ENCODE measurements at places on chromosomes 6 and 20.
A peak's percentile ranks its signal among the peaks of the same experiment; 100 is the strongest.

DNA sequence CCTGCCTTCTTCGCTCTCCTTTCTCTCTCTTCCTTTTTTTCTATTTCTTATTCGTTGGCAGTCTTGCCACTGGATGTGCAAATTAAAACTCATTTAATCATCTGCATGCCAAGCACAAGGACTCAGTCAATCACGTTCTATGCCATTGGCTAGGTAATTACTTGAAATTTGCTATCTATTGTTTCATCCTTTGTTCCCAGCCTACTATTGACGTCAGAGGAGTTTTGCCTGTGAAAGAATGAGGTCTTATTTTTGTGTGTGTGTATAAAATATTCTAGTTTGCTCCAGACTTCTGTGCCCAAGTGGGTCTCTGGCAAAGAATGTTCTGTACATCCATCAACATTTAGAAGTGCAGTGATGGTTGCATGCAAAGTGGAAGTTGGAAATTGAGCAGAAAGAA lies 132.3 kb upstream of the DOK5 start:
- no peak for DNase-seq

DNA sequence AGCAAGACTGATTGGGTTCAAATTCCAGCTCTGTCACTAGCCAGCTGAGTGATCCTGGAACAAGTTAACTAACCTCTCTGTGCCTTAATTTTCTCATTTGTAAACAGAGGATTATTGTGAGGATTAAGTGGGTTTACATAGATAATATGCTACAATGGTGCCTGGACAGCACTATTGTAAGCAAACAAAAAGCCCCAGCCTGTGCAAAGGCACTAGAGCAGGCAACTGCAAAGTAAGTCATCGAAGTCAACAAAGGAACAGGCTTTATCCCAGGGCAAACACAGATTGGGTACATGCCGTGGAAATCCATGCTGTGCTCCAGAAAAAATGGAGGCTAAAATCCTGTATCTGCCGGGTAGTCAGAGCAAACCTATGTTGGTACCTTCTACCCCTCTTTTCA lies 43.2 kb upstream of the CTNNBL1 start:
- no peak for DNase-seq

DNA sequence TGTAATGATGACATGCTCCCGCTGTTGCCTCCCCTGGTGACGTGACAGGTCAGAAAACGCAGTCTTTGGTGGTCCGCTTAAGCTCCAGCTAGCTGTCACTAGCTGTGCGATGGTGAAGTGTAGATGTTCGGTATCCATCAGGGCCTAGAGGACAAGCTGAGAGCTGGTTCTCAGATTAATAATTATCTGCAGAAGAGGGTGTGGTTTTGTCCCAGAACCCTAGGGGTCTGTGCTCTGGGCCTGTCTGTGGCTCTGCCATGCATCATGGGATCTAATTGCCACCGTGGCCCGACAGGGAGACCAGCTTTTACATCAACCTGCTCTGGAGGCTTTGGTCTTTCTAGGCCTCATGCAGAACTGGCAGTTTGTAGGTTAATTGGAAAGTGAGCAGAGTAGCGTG lies 34.1 kb downstream of the ERMARD start:
- no peak for DNase-seq

DNA sequence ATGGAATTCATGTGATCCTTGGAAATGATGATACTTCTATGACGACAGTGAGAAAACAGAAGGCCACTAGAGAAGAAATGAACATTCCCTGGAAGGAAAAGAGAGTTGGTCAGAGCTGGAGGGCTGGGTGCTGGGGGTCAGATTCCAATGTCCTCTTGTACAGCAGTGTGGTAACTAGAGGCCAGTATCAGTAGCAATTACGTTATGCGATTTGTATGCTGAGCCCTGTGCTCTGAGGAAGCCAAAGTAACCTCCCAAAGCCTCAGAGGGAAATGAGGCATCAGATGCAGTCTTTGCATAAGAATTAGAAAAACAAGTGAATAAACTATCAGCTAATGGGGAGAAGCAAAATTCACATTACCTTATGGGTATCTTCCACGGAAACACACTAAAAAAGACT lies 65.5 kb upstream of the SLC4A11 start:
- DNase-seq: no peak

GRCh38 chr20:33443512-33444239 lies at the start of gene SNTA1:
Gene SNTA1 (minus strand): TSS chr20:33443763. CDS start chr20:33443620, 143 bp downstream.
- peak; percentile 87 for DNase-seq

GRCh38 chr6:140669321-140669720 lies 1294.9 kb upstream of the CITED2 start:
- peak; percentile 26 for DNase-seq

DNA sequence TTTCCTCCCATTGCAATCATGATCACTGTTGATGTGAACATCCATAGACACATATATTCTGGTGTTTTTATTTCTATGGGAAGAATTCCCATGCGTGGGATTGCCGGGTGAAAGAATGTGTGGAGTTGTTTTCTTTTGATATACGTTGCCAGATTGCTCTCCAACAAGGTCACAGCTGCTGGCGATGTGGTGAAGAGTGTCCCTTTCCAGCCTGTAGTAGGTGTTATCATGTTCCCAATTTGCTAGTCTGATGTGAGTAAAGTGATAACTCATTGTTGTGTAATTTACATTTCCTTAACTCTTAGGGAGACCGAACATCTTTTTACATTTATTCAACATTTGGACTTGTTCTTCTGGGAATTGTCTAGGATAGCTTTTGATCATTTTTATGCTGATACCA lies 14.5 kb upstream of the ELMO2 start:
- no peak for DNase-seq

GRCh38 chr6:133396233-133396983 lies 155.3 kb downstream of the EYA4 start:
- DNase-seq: no peak

DNA sequence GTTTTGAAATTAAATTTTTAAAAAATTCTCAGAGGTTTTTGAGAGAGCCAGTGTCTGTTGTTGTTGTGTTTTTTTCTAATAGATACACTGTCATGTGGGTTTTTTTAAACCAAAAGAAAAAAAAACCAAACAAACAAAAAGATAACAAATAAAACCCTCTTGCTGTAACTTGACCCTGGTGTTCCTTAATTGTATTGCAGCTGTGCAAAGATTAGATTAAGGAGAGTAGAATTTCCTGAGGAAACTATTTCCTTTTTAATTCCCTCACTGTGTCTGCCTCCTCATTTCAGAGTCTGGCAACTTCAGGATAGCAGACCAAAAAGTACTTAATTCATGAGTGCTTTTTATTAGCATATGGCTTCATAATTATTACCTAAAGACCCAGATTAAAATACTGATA lies 281.9 kb downstream of the EPM2A start:
- DNase-seq: peak; percentile 4

- no peak for DNase-seq
Observed at GRCh38 chr6:129619579-129620233, 90.3 kb downstream of the ARHGAP18 start.

- DNase-seq: peak; percentile 17
Observed at GRCh38 chr6:24844903-24845302, 46.2 kb upstream of the ARMH2 start.

All from GM23248 (cell line).